Activated CD8-positive, alpha-beta T cell treated with anti-CD3 and anti-CD28 coated beads, Interleukin-2, amount 10 ng/mL, durations not matched to agents 7 days and 5 days (primary cell): ENCODE measurements at places on chromosomes 1 and 21.

GRCh38 chr1:230011333-230012092 lies 55.5 kb upstream of the GALNT2 start:
- no peak for DNase-seq

GRCh38 chr1:161285521-161285920 lies 24.2 kb downstream of the MPZ start:
- no peak for DNase-seq

DNA sequence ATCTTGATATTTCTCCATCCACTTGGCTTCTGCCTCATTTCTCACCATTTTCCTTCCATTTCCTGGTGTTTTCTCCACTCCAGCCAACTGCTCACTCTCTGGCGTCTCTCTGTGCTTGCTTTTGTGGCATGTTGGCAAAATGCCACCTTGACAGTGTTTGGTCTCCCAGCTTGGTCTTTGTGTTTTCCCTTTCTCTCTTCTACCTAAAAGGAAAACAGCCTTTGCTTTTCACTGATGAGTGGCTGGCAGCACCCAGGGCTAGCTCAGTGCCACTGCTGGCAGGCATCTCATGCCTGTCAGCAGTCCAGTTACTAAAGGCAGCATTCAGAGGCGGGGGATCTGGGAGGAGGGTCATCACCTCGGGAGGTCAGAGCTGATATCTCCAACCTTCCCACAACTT lies 55.3 kb upstream of the DSCAM start:
- no peak for DNase-seq

DNA sequence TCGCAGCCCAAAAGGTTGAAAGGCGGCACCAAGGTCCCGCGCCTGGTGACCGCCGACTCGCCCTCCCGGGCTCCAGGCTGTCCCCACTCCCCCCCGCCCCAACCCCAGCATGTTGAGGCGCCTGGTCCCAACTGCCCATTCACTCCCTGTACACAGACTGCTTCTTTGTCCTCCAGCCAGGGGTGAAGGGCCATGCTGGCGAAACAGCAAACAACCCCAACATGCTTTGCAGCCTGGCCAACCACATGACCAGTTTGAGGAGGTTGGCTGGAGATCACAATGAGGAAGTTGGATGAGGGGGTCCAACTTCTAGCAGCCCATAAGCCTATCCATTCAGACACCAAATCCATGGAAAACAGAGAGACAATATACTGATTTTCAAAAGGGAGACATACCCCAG lies 13.5 kb downstream of the PDE9A start:
- DNase-seq, result no peak

DNA sequence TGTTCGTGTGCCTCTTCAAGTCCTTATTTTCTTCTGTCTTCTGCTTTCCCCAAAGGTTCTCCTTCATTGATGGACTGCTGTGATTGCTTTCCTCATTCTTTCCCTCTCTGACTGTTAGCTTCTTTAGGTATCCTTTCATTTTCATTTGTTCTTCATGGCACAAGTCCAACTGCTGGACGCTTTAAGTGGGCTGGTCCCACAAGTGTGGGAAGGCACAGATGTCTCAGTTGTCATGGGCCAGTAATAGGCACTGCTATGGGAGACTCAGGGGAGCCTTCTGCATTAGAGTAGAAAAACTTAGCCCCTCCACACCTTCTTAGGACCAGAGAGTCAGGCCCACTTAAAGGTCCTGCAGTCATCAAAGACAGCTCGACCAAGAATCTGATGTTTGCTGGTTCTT lies 122.3 kb upstream of the C1orf105 start:
- DNase-seq, result no peak

DNA sequence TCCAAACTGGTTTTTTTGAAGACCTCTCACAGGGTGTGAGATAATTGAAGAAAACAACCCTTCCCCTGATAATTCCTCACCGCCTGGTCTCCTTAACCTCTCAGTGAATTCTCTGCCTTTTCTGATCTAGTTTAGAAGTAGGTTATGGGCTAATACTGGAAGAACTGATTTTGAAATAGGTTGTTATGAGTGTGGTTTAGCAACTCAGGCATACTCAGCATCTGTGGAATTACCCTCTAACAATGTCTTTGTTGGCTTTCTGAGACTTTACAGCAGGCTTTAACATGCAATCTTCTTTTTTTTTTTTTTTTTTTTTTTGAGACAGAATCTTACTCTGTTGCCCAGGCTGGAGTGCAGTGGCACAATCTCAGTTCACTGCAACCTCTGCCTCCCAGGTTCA lies 10.3 kb upstream of the PLD5 start:
- no peak for DNase-seq

GRCh38 chr1:171715813-171716251 lies 26.0 kb downstream of the VAMP4 start:
- DNase-seq, result no peak

DNA sequence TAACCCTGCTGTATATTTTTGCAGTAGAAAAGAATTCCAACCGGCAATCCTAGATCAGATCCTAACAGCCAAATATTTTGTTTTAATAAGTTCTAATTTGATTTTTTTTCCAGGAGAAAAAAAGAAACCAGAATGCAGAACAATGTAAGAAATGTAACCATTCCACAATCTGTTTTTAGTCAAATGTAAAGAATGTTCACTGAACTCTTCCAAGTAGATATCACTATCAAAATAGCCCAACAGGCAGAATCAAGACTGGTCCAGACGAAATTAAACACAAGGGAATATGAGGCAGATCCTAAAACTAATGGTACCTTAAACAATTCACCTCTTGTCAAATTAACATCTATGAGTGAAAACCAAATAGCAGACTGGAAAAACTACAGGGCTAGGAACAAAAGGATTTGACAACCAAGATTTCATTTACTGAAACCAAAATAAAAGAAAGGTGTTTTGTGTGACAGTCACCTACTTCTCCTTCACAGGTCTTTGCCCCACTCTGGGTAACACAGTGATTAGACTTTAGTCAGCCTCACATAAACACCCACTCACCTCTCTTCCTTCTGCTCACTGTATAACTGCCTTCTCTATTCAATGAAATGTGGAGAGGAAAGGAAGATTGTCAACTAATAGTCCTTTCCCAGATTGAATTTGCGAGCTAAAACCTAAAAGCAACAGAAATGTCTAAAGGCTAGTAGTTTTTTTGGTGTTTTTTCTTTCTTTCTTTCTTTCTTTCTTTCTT lies 137.9 kb downstream of the FAF1 start:
- no peak for DNase-seq

DNA sequence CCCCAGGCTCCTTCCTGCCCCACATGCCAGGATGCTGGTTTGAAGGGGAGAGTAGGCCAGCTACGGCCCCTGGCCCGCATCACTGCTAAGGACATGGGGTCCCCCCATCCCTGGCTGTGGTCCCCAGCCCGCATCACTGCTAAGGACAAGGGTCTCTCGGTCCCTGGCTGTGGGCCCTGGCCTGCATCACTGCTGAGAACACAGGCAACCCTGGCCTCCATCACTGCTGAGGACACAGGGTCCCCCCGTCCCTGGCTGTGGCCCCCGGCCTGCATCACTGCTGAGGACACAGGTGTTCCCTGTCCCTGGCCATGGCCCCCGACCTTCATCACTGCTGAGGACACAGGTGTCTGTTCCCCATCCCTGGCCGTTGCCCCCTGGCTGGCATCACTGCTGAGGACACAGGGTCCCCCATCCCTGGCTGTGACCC lies 448 bp upstream of the OBSCN start:
- no peak for DNase-seq

- no peak for DNase-seq
Observed at GRCh38 chr1:163197022-163197421, 5.7 kb downstream of the RGS5 start.

GRCh38 chr1:202860744-202861419 lies 28.1 kb downstream of the RABIF start:
- peak; percentile 48 for DNase-seq
